Activated CD8-positive, alpha-beta memory T cell treated with anti-CD3 and anti-CD28 coated beads for 4 hours (primary cell): ENCODE measurements at places on chromosomes 13 and 19.

DNA sequence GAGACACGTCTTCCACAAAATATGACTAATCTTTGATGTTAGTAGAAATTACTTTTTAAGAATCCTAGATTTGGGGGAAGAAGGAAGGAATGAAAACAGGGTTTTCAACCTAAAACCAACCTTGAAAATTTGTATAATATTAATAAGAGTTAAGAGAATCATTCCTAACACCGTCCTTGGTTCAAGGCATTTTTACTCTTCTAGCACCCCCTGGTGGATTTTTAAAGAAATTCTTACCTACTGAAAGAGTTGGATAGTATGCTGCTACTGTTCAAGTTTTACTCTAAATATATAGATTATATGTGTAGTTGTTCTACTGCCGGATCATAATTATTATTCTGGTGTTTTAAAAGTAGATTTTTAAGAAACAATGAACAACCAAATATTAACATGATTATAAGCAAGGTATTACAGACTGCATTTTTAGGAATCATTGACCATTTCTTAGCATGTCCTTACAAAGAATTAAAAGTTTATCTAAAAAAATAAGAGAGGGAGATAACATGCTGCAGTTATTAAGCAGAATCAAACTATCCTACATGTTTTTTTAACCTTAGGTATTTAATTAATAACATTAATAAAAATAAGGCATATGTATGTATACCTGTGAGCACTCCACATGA is 7.4 kb upstream of the SLITRK6 start:
- DNase-seq: no peak

DNA sequence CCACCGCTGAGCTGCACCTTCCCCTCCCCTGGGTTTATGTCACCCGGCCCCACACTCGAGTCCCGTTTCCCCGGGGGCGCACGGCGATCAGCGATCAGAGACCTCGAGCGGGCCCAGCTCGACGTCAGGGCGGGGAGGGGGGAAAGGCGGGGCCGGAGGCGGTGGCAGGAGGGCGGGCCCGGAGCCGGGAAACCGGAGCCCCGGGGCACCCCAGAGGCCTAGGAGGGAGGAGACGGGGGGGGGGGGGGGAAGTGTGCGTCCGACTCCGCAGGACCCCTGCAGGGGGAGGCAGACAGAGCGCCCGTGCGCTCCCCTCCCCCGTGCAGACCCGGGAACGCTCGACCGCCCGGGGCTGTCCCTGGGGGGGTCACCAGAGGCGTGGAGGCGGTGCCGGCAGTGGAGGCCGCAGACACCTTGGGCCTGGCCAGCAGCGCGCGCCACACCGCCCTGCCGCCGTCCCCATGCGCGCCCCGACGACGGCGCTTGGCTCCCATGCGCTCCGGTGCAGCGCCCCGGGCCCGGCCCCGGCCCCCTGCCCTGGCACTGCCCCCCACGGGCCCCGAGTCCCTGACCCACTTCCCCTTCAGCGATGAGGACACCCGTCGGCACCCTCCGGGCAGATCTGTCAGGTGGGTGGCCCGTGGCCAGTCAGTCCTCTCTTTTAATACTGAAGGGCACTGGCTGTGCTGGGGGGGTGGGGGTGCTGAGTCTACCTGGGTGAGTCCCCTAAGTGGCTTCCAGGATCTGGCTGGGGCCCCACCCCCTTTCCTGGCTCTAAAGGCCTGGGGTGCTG is 11.8 kb downstream of the PDE4A start:
- DNase-seq: peak; percentile 54

DNA sequence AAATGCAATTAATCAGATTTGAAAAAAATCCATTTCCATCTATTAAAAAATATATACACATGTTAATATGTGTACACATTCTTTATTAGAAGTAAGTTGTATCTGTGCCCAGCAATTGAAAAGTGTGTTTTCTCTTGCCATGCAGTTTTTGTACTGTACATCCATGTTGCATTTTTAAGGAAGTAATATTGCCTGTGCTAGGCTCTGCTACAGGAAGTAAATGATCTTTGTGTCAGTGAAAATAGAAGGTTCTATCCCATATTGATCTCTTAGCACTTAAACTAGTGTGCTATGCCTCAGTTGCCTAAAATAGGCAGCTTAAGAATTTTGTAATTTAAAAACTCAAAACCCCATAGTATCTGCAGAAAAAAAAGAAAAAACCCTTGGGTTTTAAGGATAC is 122.5 kb downstream of the CDK8 start:
- DNase-seq: no peak

- DNase-seq: no peak
These were observed 238 bp downstream of the ZNF260 start for GRCh38 chr19:36527873-36528193.

DNA sequence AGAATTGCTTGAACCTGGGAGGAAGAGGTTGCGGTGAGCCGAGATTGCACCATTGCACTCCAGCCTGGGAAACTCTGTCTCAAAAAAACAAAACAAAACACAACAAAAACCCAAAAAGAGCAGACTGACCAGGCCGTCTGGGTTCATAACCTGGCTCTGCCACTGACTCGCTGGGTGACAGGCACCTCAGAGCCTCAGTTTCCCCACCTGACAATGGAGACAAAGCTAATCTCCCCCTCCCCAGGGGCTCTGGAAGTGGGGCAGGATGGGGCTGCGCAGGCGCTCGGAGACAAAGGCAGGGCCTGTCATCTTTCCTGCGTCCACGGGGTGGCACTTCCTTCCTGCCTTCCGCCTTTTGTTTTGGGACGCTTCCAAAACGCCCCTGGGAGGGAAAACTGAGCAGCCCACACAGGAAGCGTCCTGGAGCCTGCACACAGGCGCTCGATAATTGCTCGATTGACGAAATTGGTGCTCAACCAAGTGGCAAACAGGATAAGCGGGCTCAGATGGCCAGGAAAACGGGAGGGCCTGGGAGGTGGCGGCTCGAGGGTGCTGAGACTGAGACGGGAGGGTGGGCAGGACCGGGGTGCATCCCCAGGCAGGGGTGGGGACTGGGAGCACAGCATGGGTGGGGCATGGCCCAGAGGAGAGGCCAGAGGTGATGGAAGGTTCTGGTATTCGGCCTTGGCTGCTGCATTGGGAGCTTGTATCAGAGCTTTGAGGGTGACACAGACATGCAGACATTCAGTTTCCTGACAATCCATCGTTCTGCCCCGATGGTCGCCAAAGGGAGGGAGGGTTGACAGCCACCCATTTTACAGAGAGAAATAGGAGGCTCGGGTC is 17.8 kb downstream of the SPC24 start:
- DNase-seq: peak; percentile 12

DNA sequence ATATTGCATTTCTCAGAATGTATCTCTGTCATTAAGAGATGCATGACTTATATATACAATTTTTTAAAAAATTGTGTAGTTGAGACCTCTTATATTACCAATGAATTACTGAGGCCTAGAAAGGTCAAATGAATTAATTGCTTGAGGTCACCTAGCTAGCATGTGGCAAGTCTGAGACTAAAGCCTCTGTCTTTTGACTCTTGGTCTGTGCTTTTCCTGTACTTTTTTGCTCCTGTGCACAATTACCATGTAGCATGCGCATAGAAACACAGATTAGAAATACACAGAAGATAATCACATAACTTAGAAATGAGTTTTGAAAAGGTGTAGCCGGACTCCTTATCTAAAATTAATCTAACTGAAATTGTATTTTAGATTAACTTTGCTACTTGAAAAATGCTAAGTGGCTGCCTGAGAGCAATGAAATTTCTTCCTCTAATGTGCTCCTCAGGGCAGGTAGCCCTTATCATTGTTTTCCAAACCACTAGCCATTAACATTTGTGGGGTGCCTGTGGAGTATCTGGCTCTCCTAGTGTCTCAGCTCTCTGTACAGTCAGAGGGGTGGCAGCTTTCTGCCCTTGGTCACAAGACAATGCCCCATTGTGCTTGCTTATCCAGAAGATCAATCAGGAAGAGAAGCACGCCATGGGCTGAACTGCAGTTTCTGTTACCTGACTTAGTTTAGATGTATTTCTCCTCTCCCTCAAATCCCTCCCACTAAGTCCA is 119.6 kb downstream of the RFC3 start:
- DNase-seq: no peak

GRCh38 chr13:113110852-113111315 is 5.3 kb downstream of the F7 start:
- peak; percentile 14 for DNase-seq

- no peak for DNase-seq
These were observed 13.6 kb downstream of the LCP1 start for GRCh38 chr13:46168341-46168740.

- no peak for DNase-seq
These were observed 67.4 kb upstream of the CLDN10 start for GRCh38 chr13:95485045-95485517.

DNA sequence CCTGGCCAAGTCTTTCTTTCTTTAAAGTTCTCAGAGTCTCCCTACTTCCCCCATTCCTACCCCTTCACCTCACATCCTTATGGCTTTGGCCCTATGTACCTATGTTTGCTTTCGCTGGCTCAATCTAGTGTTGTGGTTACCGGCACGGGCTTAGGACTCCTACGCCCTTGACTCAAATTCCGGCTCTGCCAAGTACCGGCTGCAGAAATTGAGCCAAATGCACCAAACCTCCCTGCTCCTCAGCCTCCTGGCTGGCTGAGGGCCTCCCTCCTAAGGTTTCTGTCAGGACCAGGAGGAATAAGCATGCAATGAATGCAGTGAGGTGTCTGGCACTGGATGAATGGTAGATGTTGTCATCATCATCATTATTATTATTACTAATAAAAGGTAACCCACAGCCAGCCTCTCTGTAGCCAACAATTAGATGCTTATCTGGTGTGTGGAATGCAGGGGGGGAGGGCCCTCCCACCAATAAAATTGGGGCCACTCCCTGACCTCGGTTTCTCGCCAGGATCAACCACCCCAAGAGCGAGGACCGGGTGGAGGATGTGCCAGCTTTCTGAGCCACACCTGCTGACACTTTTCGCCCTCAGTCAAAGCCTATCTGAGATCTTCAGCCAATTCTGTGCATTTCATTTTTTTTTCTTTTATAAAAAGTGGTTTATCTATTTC is 20.7 kb downstream of the KLK5 start:
- no peak for DNase-seq

DNA sequence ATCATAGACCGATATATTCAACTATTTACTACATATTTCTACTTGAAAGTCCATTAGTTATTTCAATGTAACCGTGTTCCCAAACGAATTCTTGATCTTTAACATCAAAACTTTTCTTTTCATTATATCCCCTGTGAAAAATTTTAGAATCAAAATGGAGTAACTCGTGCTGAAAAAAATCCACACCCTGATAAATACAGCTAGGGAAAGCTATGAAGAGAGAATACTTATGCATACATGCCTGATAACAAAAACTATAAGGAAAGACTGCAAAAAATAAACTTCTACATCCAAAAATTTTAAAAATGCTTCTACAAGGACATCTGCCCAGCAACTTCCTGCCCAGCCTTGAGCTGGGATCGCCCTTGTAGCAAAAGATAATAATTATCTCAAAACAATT is 2458.3 kb upstream of the PCDH20 start:
- DNase-seq: no peak

- DNase-seq: no peak
These were observed 1450.5 kb downstream of the EFNB2 start for GRCh38 chr13:105084931-105085330.

DNA sequence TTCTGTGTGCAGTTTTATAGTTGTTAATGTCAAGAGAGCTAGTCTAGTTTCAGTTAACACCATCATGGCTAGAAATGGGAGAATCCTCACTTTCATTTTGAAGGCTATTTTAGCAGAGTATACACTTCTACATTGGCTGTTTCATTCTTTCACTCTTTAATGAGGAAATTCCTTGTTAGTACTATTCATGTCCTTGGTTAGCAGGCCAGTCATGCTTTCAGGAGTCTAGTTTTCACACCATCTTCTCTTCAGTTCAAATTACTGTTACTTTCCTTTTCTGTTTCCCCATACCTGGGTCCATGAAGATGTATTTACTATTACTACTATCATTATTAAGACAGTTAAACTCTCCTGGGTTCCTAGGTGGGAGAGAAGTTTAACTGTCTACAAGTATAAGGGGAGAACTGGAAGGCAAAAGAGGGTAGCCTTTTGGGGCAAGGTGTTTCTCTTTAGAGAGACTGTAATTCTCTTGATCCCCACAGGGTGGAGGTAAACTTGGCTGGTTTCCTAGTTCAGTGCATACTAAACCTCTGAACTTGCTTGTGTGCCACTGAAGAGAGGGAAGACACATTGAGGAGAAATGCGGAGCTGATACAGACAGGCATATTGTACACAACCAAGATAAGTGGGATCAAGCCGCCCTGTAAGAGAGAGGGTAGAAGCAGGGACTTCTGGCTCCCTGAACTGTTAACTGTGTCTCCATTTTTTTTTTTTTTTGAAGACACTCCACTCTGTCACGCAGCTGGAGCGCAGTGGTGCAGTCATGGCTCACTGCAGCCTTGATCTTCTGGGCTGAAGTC is 41.3 kb upstream of the IGFL4 start:
- DNase-seq: no peak

- DNase-seq: no peak
These were observed 214.8 kb downstream of the COG6 start for GRCh38 chr13:39870197-39870747.

- no peak for DNase-seq
These were observed 113.0 kb upstream of the SLC10A2 start for GRCh38 chr13:103178986-103179943.

- DNase-seq: no peak
These were observed 9.6 kb downstream of the RPS16 start for GRCh38 chr19:39426170-39426569.
